ENCODE measurements at places on chromosomes 16 and 17. TPM values are rescaled to one million over a fixed set of nuclear protein-coding genes. Genes with fewer than 3 reads are reported as not detected.

Gene ARL5C
- not detected for polyA plus RNA-seq

GRCh38 chr17:45380991-45381390, 51.7 kb downstream of the ARHGAP27 start:
- H3K4me1 ChIP-seq = no peaks in the 10 kb centered on the region
- no peak overlapping the region for H3K27ac ChIP-seq
- no peaks in the 10 kb centered on the region for H3K27me3 ChIP-seq
- H3K4me3 ChIP-seq = no peak overlapping the region

DNA sequence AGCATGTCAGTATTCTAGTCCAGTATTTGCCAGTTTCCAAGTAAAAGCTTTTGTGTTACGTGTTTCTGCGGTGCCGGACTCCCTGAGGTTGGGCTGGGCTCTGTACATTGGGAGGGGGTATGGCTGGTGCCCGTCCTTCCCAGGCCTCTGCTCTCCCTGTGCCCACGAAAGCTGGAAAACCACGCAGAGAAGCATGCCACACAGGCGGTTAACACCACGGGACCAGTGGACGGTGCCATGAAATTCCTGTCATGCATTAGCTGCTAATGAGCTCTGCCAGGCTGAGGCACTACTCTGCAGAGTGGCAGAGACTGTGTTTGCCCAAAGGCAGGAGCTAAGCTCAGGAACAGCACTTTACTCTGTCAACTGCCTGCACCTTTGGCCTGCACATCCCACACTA, 8.1 kb downstream of the SMIM5 start:
- H3K4me3 ChIP-seq = no peak overlapping the region
- DNase-seq = no peak
- no peak overlapping the region for H3K27ac ChIP-seq
- no peaks in the 10 kb centered on the region for H3K36me3 ChIP-seq
- H3K4me1 ChIP-seq = peaks cover 9% of the 10 kb centered on the region

Gene GP2
- polyA plus RNA-seq = not detected

Gene PRR35
- not detected for polyA plus RNA-seq

DNA sequence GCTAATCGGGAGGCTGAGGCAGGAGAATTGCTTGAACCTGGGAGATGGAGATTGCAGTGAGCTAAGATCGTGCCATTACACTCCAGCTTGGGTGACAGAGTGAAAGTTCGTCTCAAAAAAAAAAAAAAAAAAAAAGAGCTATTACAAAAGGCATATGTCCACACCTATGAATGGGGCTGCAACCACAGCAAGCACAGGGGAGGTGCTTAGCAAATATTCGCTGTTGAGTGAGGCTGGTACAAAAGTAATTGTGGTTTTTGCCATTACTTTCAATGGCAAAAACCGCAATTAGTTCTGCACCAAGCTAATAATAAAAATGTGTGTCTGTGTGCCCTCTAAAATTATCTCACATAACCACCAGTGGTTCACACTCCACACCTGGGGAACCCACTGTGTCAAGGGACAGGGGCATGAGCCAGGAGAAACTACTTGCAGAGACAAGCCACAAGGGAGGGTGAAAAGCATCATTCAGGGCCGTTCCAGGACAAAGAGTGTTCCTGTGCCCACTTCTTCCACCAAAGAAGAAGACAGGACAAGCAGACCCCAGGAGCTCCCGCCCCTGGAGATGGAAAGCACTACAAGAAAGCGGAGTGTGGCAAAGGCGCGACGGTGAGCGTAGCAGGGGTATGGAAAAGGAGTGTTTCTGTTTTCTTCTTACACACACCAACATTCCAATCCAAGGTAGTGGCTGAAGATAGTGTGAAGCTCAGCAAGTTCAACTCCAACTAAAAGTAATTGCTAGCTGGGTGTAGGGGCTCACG, 84.4 kb upstream of the CNEP1R1 start:
- H3K27ac ChIP-seq = no peak overlapping the region
- H3K27me3 ChIP-seq = peaks cover 3% of the 10 kb centered on the region
- no peaks in the 10 kb centered on the region for H3K36me3 ChIP-seq
- H3K4me1 ChIP-seq = no peaks in the 10 kb centered on the region
- no peak for DNase-seq
- H3K4me3 ChIP-seq = no peak overlapping the region

Gene IGFBP4
- polyA plus RNA-seq = 41.7 TPM

- H3K36me3 ChIP-seq = no peaks in the 10 kb centered on the region
These were observed 30.9 kb upstream of the HLF start for GRCh38 chr17:55233840-55234239.

- DNase-seq = no peak
- H3K4me1 ChIP-seq = peaks cover 29% of the 10 kb centered on the region
- H3K4me3 ChIP-seq = peak overlapping the region; percentile 91
- H3K27ac ChIP-seq = peak overlapping the region; percentile 88
These were observed 52.0 kb downstream of the LDHD start for GRCh38 chr16:75064403-75065148.

DNA sequence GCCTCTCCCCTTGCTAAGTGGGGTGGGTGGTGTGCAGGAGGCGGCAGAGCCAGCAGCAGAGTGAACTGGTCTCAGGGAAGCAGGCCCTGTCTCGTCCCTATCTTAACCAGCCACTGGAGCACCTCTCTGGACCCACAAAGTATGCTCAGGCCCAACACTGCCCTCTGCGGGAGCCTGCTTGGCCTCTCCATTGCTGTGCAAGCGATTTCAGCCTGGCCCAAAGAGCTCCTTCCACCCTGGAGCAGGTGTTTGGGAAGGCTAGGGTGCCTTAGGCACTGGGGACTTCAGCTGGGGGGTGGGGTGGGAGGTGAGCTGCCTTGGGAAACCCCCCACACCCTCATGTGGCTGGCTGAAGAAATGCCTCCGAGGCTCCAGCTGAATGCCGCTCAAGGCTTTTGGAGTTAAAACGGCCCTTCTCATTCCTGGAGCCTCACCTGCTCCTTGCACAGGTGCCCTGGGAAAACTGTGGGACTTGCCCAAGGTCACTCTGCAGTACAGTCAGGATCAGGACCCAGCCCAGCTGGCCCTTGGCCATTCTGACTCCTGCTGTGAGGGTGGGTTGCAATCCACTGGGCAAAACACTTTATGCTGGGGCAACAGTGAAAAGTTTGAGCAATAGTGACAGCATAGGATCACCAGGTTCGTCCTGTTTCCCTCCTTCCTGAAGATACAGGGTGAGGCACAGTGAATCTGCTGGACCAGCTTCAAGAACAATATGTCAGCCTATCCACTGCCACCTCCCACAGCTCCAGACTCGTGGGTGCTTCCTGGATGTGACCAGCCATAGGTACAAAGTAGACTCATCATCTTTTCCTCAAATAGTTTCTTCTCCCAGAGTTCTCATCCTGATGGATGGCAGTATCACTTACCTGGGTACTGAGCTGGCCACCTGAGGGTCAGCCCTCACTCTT, 5.9 kb upstream of the UBE2O start:
- H3K27ac ChIP-seq = no peak overlapping the region
- no peaks in the 10 kb centered on the region for H3K36me3 ChIP-seq
- peaks cover 7% of the 10 kb centered on the region for H3K27me3 ChIP-seq
- H3K4me3 ChIP-seq = no peak overlapping the region
- DNase-seq = no peak

DNA sequence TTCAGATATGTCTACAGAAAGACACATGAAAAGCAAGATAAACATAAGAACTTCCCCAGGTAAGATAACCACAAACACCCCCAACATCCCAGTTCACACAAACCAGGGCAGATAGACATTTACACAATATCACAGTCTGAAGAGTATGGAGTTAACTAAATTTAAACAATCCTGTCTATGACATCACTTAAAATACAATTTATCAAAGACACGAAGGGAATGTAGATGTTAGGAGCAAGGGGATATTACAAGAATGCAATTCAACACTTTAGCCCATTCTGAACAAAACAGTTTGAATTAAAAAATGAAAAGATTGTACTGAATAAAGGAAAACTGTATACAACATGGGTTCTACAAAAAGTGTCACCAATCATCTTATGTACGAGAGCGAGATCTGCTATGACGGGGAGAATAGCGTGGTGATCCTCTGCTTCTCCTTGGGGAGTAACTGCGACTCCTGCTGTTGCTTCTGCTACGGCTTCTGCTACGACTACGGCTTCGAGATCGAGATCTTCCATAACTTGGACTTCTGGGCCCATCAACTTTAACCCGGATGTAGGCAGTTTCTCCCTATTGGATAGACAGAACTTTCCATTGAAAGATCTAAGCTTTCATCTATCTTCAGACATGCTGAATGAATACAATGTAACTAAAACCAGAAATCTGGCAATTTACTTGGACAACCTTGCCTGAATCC, 1.9 kb downstream of the SRSF1 start:
- DNase-seq = no peak
- H3K4me1 ChIP-seq = peaks cover 48% of the 10 kb centered on the region
- peaks cover 24% of the 10 kb centered on the region for H3K27me3 ChIP-seq
- peak overlapping the region; percentile 97 for H3K27ac ChIP-seq
- peak overlapping the region; percentile 99 for H3K4me3 ChIP-seq
- peaks cover 38% of the 10 kb centered on the region for H3K36me3 ChIP-seq

- H3K4me1 ChIP-seq = peaks cover 3% of the 10 kb centered on the region
- H3K27ac ChIP-seq = no peak overlapping the region
- H3K27me3 ChIP-seq = no peaks in the 10 kb centered on the region
- no peak for DNase-seq
- H3K36me3 ChIP-seq = peaks cover 40% of the 10 kb centered on the region
- no peak overlapping the region for H3K4me3 ChIP-seq
These were observed 25.4 kb downstream of the PLA2G10 start for GRCh38 chr16:14668556-14669223.

Gene CYBA
- polyA plus RNA-seq = 2,690 TPM

GRCh38 chr16:22684574-22685458, 129.1 kb upstream of the HS3ST2 start:
- H3K27me3 ChIP-seq = no peaks in the 10 kb centered on the region
- no peak overlapping the region for H3K27ac ChIP-seq
- H3K4me3 ChIP-seq = no peak overlapping the region
- DNase-seq = no peak
- peaks cover 7% of the 10 kb centered on the region for H3K4me1 ChIP-seq

Gene OR1F1
- polyA plus RNA-seq = not detected

Gene TNFRSF17
- not detected for polyA plus RNA-seq

Gene KRT222
- polyA plus RNA-seq = not detected

Gene HIRIP3
- polyA plus RNA-seq = 18.9 TPM

Gene BCL6B
- not detected for polyA plus RNA-seq

Gene GRB7
- not detected for polyA plus RNA-seq

DNA sequence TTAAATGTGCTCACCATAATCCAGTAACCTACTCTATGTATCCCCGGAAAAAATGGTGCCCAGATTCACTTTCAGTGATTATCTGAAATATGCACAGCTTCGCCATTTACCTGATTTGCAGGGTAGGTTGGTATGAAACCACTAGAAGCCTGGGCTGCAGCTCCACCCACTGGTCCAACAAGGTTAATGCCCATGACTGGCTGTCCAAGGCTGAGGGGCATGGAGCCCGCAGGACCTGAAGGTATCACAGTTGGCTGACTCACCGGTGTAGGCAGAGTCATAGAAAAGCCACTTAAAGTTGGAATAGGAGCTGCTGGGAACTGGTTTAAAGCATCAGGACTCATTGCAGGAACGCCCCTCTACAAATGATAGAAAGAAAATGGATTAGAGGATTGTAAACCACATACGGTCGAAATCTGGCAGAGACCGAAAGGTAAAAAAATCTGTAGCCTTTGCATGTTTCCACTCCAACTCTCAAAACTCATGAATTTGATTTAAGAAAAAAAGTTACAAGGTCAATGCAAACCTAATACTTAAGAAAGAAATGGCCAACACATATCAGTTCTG, 38.6 kb downstream of the SYNRG start:
- peaks cover 53% of the 10 kb centered on the region for H3K36me3 ChIP-seq
- no peak overlapping the region for H3K4me3 ChIP-seq
- H3K27me3 ChIP-seq = no peaks in the 10 kb centered on the region

Gene SCPEP1
- polyA plus RNA-seq = 30.0 TPM

GRCh38 chr17:81391293-81391935, 3.8 kb upstream of the BAHCC1 start:
- H3K36me3 ChIP-seq = no peaks in the 10 kb centered on the region
- H3K27me3 ChIP-seq = peaks cover 43% of the 10 kb centered on the region
- peaks cover 21% of the 10 kb centered on the region for H3K4me1 ChIP-seq
- no peak overlapping the region for H3K4me3 ChIP-seq
- H3K27ac ChIP-seq = no peak overlapping the region
- no peak for DNase-seq

DNA sequence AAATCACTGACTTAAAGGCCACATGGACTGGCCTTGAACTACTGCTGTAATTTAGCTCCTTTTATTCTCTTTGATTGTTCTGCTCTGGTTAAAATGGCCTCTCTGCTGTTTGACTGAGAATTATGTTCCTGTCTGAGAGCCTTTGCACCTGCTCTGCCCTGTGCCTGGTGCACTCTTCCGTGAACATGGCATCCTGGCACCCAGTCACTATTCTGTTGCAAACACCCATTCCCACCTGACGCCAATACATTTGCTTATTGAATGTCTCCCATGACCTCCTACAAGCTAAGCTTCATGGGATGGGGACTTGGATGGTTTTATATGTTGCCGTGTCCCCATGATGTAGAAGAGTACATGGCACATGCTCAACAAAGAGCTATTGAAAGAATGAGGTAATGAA, 20.1 kb downstream of the HSD17B2 start:
- no peak for DNase-seq
- H3K4me1 ChIP-seq = no peaks in the 10 kb centered on the region
- no peaks in the 10 kb centered on the region for H3K27me3 ChIP-seq
- no peaks in the 10 kb centered on the region for H3K36me3 ChIP-seq

Gene PIRT
- not detected for polyA plus RNA-seq

Gene PYDC1
- polyA plus RNA-seq = not detected

GRCh38 chr16:48426244-48427141, 41.3 kb upstream of the SIAH1 start:
- H3K27me3 ChIP-seq = peaks cover 1% of the 10 kb centered on the region
- no peak overlapping the region for H3K27ac ChIP-seq
- no peak overlapping the region for H3K4me3 ChIP-seq

DNA sequence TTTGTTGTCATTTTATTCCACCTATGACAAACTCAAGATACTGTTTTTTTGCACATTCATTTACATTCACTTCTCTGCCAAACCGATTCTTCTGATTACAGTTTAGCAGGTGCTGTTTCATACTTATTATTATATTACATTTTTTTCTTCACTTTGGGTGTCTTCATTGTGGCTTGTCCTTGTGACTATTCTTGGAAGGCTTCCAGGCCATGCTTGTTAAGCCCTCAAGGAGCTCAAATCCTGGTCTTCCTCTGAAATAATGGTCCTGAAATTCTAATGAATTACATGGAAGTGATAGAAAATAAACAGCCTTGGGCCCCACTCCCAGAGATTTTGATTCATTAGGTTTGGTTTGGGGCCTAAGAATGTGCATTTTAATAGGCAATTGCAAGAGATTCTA, 1.4 kb downstream of the KRTAP2-4 start:
- H3K27ac ChIP-seq = no peak overlapping the region
- H3K4me3 ChIP-seq = no peak overlapping the region
- H3K27me3 ChIP-seq = peaks cover 4% of the 10 kb centered on the region
- no peak for DNase-seq
- no peaks in the 10 kb centered on the region for H3K36me3 ChIP-seq
- H3K4me1 ChIP-seq = peaks cover 2% of the 10 kb centered on the region

Gene MYH3
- polyA plus RNA-seq = 0.39 TPM

Gene GP1BA
- polyA plus RNA-seq = 1.3 TPM

GRCh38 chr17:43019418-43019817, 2.8 kb downstream of the VAT1 start:
- no peak for DNase-seq
- H3K4me1 ChIP-seq = peaks cover 29% of the 10 kb centered on the region
- H3K36me3 ChIP-seq = no peaks in the 10 kb centered on the region
- H3K4me3 ChIP-seq = peak overlapping the region; percentile 87

- no peaks in the 10 kb centered on the region for H3K36me3 ChIP-seq
- H3K27ac ChIP-seq = peak overlapping the region; percentile 29
- H3K4me1 ChIP-seq = peaks cover 86% of the 10 kb centered on the region
- no peak for DNase-seq
- no peak overlapping the region for H3K4me3 ChIP-seq
- H3K27me3 ChIP-seq = no peaks in the 10 kb centered on the region
These were observed 16.1 kb downstream of the USP10 start for GRCh38 chr16:84715854-84716253.
